ENCODE measurements at places on chromosomes 12 and 14. TPM values are rescaled to one million over a fixed set of nuclear protein-coding genes. Genes with fewer than 3 reads are reported as not detected.

GRCh38 chr12:42790761-42791151 lies 201.2 kb upstream of the PRICKLE1 start:
- peak; percentile 95 for DNase-seq

Gene HOXC13
- 0.78 TPM for total RNA-seq

- no peak for DNase-seq
These were observed 53.8 kb downstream of the SPTLC2 start for GRCh38 chr14:77562681-77563080.

DNA sequence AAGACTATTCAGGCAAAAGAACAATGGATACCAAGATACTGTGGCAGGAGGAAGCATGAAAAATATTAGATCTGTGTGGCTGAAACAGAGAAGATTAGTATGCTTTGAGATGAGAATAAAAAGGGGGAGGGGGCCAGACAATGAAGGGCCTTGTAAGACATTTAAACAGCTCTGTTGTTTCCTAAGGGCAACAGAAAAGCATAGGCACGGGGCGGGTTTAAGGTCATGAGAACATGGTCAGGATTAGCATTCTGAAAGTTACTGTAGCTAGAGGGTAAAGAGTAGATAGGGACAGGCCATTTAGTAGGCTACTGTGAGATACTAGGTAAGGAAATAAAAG lies 18.6 kb downstream of the INTS13 start:
- no peak for DNase-seq

Gene CD69
- not detected for total RNA-seq
